ENCODE measurements at places on chromosomes 11 and 22.
A peak's percentile ranks its signal among the peaks of the same experiment; 100 is the strongest.

- no peaks in the 10 kb centered on the region for H3K27me3 ChIP-seq
- no peaks in the 10 kb centered on the region for H3K4me1 ChIP-seq
- H3K4me3 ChIP-seq, result no peak overlapping the region
- peaks cover 5% of the 10 kb centered on the region for H3K36me3 ChIP-seq
- no peak for DNase-seq
Measured at GRCh38 chr11:72897506-72897905, 83.3 kb downstream of the ATG16L2 start.

- no peak overlapping the region for H3K27ac ChIP-seq
- H3K36me3 ChIP-seq, result no peaks in the 10 kb centered on the region
- no peaks in the 10 kb centered on the region for H3K4me1 ChIP-seq
- H3K4me3 ChIP-seq, result no peak overlapping the region
- no peaks in the 10 kb centered on the region for H3K27me3 ChIP-seq
Measured at GRCh38 chr11:98616098-98616655, 404.6 kb upstream of the CNTN5 start.

DNA sequence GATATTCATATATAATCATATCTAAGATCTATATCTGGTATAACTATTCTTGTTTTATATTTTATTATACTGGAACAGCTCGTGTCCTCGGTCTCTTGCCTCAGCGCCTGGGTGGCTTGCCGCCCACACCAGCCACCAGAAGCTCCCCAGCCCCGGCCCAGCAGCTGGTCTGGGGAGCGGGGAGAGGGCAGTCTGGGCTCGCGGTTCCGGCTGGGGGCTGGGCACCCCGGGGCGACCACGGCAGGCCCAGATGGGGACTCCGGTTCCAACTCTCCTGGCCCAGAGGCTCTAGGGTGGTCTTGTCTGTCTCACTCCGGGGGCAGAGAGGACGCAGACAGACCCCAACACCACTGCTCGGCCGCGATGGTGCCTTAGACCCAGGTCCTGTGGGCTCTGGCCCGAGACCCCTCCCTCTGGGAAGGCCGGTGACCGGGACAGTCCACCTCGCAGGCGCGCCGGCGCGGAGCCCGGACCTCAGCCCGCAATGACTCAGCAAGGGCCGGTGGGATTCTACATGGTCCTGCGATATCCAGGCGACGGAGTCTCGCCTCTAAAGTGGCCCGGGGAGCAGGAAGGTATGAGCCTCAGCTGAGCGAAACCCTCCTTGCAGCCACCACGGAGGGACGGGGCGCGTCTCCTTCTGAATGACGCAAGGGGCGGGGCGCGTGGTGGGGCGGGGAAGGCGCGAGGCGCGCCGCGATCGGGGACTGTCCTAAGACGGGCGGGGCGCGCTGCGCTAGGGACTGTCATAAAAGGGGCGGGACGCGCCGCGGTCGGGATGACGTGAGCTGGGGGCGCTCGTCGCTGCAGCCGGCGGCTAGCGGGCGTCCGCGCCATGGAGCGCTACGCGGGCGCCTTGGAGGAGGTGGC, at the start of gene DGCR6:
DGCR6 (plus strand) TSS at position 781 of the 870 bp plus-strand sequence; CDS start at position 836, 55 bp downstream.
- H3K4me3 ChIP-seq, result no peak within 1 kb of the TSS
- no peaks in the 10 kb centered on the region for H3K4me1 ChIP-seq
- DNase-seq, result no peak

GRCh38 chr22:49929211-49929979, 11.0 kb downstream of the CRELD2 start:
- peaks cover 13% of the 10 kb centered on the region for H3K4me1 ChIP-seq
- H3K27me3 ChIP-seq, result no peaks in the 10 kb centered on the region
- peaks cover 4% of the 10 kb centered on the region for H3K36me3 ChIP-seq
- no peak overlapping the region for H3K4me3 ChIP-seq
- H3K27ac ChIP-seq, result no peak overlapping the region

DNA sequence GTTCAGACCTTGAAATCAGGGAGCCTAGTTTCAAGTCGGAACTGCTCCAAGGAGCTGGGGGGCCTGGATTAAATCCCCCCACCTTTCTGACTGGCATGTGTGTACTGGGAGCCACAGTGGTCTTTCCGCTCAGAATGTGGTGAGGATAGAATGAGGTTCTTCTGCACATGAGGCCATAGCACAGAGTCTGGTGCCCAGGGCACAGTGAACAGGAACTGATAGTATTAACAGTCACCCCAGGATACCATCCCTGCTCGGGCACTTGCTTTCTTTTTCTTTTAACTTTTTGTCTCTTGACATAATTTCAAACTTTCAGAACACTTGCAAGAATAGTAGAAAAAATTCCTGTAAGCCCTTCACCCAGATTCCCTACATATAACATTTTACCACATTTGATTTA, 28.8 kb downstream of the LMO1 start:
- H3K4me1 ChIP-seq, result no peaks in the 10 kb centered on the region
- no peaks in the 10 kb centered on the region for H3K27me3 ChIP-seq
- H3K27ac ChIP-seq, result no peak overlapping the region
- H3K36me3 ChIP-seq, result no peaks in the 10 kb centered on the region
- DNase-seq, result no peak

DNA sequence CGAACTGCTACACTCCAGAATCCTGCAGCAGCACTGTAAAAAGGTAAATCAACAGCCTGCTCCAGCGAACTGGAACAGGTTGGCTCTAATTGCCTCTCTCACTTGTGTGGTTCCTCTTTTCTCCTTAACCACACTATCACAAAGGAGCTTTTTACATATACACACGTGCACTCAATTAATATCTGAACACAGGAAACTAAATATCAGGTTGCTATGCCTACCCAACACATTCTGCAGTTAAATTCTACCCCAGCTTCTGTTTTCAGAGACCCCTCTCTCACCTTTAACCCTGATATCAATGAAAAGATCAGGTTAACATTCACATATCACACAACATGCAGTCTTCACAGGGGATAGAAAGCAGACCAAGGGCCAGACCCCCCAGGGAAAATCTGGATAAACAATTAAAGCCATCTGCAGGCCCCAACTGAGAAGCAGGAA, 11.0 kb downstream of the RBFOX2 start:
- no peak overlapping the region for H3K27ac ChIP-seq
- H3K36me3 ChIP-seq, result no peaks in the 10 kb centered on the region
- H3K4me1 ChIP-seq, result peaks cover 47% of the 10 kb centered on the region
- no peak overlapping the region for H3K4me3 ChIP-seq
- DNase-seq, result no peak
- no peaks in the 10 kb centered on the region for H3K27me3 ChIP-seq

GRCh38 chr11:83410605-83411565, 124.7 kb upstream of the CCDC90B start:
- no peaks in the 10 kb centered on the region for H3K27me3 ChIP-seq
- no peak overlapping the region for H3K4me3 ChIP-seq
- no peak overlapping the region for H3K27ac ChIP-seq
- no peak for DNase-seq
- H3K36me3 ChIP-seq, result no peaks in the 10 kb centered on the region
- no peaks in the 10 kb centered on the region for H3K4me1 ChIP-seq

- H3K4me1 ChIP-seq, result peaks cover 29% of the 10 kb centered on the region
- no peaks in the 10 kb centered on the region for H3K36me3 ChIP-seq
- DNase-seq, result no peak
- H3K4me3 ChIP-seq, result no peak overlapping the region
Measured at GRCh38 chr11:115695677-115696364, 191.6 kb upstream of the CADM1 start.

DNA sequence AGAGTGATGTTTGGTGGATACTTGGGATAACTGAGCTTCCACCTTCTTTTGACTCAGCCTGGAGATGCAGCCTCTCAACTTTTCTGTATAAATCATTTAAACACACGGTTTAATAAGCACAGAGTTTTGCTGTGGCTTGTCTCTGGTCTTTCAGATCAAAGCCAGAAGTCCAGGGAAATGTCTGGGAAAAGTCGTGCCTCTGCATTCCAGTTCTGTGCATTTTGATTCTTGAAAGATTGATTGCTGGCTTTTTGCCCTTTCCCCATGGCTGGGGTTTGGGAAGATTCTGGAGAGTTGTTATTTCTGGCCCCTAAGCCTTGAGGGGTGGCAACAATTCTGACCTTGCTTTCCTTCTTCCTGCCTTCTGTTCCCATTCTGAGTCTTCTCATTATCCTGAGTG, 154.1 kb downstream of the COMMD9 start:
- H3K36me3 ChIP-seq, result no peaks in the 10 kb centered on the region
- H3K27me3 ChIP-seq, result no peaks in the 10 kb centered on the region
- no peak overlapping the region for H3K27ac ChIP-seq

DNA sequence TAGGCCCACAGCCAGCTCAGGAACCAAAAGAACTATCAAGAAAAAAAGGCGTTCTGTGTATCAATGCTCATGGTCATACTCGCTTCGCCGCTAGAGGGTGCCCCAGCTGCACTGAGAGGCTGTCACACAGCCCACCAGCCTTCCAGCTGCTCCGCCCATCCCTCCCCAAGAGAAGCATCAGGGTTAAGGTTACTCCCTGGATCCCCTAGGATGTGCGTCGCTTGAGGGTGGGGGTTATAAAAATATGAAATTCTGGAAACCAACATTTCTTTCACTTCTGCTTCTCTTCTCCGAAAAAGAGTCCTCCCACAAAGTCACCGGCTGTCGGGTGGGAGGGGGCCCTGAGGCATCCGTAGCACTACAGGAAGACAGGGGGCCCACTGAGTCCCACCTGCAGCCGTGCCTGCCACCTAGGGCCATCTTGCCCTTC, 1.7 kb downstream of the CBX6 start:
- no peak overlapping the region for H3K27ac ChIP-seq
- DNase-seq, result peak; percentile 87
- no peaks in the 10 kb centered on the region for H3K27me3 ChIP-seq
- peaks cover 20% of the 10 kb centered on the region for H3K4me1 ChIP-seq
- peaks cover 21% of the 10 kb centered on the region for H3K36me3 ChIP-seq

DNA sequence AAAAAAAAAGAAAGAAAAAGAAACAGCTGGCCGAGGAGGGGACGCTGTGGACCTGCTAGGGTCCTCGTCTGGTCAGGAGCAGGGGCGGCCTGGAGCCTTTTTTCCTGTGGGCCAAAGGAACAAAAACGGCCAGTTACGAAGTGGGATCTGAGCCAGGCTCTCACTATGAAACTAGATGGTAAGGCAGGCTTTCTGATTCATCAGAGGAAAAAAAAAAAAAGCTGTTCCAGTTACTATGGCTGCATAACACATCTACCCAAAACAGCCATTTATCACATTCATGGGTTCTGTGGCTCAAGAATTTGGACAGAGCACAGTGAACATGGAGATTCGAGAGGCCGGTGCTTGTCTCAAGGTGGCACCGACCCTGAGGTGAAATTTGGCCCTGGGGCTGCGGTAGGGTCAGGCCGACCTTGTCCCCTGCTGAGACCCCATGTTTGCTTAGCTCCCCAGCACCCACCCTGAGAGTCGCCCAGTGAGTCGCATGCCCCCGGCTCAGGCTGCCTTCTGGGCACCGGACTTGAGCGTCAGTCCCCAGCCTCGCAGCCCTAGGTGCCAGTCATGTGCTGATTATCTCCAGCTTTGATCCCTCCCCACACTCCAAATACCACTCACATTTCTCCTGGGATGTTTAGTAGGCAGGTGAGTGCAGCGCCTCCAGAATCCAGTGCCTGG, 34.2 kb downstream of the MRGPRD start:
- DNase-seq, result no peak
- H3K36me3 ChIP-seq, result no peaks in the 10 kb centered on the region
- peak overlapping the region; percentile 33 for H3K4me3 ChIP-seq
- H3K27ac ChIP-seq, result peak overlapping the region; percentile 97
- peaks cover 55% of the 10 kb centered on the region for H3K4me1 ChIP-seq
- H3K27me3 ChIP-seq, result no peaks in the 10 kb centered on the region

DNA sequence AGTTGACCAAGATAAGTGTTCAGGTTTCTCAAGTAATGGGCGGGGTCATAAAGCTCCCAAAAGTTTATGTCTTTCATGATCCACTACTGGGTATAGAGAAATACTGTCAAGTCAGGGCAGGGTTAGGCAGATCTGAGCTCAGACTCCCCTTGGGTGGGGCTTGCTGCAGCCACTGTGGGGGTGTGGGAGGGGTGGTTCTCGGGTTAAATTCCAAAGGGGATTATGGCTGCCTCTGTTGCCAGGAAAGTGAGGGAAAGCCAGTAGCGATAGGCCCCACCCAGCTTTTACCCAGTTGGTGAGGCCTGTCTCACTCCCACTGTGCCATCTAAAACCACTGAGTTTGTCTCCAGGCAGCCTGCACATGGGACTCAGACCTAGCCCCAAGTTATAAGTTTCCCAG, 37.8 kb downstream of the DLG2 start:
- H3K4me1 ChIP-seq, result no peaks in the 10 kb centered on the region
- no peaks in the 10 kb centered on the region for H3K36me3 ChIP-seq
- no peak for DNase-seq
- no peak overlapping the region for H3K4me3 ChIP-seq
- H3K27me3 ChIP-seq, result no peaks in the 10 kb centered on the region

DNA sequence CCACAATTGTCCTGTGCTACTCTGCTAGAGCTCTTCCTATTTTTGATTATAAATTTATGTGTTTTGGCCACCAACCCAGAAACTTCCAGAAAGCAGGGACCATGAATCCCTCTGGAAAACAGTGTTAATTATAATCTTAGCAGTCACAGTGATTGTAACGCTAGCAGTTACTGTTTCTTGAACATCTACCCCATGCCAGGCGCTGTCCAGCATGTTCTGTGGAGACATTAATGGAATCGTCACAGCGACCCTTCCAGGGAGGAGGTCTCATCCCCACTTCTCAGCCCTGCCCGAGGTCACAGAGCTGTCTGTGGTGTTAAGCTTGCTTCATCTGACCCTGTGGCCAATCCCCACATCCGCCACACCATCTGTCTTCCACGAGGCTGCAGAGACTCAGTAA, 13.9 kb upstream of the PNPLA5 start:
- no peak overlapping the region for H3K4me3 ChIP-seq
- no peaks in the 10 kb centered on the region for H3K27me3 ChIP-seq
- no peaks in the 10 kb centered on the region for H3K4me1 ChIP-seq
- no peak for DNase-seq

DNA sequence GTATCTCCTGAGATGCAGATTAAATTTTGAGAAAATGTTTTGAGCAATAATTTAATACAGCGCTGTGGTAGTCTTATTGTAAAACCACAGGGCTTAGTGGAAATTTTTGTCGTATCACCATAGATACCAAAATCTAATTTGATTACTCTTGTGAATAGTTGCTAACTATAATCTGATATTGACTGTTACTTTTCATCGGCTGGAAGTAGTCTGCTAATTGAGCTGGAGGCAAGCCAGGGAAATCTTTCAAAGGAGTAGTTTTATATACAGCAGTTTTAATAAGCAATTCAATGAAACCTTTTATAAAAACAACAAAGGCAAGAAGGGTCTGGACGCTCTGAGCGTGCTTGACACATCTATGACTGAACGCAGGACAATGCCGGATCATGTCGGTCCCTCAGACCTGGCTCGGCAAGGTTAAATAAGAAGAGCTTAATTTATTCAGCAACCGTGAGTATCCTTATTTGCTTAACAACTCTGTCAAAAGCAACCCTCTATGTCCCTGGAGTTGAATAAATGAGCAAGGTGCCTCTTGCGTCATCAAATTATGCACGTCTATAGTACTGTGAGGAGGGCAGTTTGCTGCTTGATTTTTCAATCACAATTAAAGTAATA, 121.2 kb downstream of the NCAM1 start:
- no peak overlapping the region for H3K4me3 ChIP-seq
- no peaks in the 10 kb centered on the region for H3K27me3 ChIP-seq
- DNase-seq, result no peak
- no peaks in the 10 kb centered on the region for H3K4me1 ChIP-seq
- H3K36me3 ChIP-seq, result no peaks in the 10 kb centered on the region

All from thoracic aorta (tissue), 2 donors.